Aorta (tissue), 5 donors: ENCODE measurements at places on chromosomes 16 and 17.

DNA sequence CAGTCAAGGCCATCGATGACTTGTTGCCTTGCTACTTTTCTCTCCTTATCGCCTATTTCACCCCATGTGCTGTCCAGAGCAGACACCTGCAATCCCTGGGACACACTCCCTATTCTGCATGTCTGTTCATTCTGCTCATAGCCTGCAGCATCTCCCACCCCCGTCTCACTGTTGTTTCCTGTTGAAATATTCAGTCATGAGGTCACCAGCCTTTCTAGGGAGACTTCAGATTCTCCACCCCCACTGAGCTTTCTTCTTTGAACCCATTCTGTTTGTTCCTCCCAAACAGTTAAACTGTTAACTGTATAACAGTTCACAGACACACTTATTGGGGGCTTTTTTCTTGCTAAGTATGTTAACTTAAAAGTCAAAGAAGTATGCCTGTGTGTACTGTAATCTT, 94.4 kb downstream of the AATF start:
- no peak for DNase-seq

DNA sequence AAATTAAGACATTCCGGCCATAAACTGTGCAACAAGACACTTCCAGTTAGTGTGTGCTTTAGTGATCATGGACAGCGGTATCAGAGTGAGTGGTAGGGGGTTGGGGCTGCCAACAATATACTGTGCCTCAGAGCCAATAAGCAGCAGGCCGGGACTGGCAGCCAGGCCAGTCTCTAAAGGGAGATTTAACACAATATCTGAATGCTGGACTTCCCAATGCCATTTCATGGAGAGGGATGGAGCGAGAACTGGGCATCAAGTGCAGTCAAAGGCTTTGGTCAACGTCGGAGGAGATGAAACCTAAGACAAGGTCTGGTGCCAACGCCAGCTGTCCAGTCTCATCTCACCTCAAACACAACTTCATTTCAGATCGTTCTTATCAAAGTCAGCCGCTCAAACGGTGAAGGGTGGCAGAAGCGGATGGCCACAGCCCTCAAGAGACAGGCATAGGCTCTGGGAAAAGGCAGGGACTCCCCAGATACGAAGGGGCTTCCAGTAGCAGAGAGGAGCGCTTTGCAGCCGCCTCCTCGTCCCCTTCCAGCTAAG, 935 bp downstream of the USP32 start:
- peak; percentile 54 for DNase-seq

- no peak for DNase-seq
Observed at GRCh38 chr17:36034127-36034526, 16.4 kb upstream of the CCL23 start.

- peak; percentile 72 for DNase-seq
Observed at GRCh38 chr16:2154533-2155090, 970 bp upstream of the TRAF7 start.

DNA sequence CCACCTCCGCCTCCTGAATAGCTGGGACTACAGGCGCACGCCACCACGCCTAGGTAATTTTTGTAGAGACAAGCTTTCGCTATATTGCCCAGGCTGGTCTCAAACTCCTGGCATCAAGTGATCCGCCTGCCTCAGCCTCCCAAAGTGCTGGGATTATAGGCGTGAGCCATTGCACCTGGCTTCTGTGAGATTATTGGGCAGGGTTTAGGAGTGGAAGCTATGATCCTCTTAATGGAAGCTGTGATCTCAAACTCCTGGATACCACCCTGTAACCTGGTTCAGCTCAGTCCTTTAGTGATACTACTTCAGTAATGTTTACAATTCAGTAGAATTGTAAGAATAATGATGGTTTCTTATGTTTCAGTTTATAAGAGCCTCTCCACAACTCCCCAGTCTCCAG, 14.1 kb downstream of the NFE2L1 start:
- no peak for DNase-seq

- no peak for DNase-seq
Observed at GRCh38 chr17:12853921-12854320, 64.6 kb downstream of the ARHGAP44 start.

GRCh38 chr17:62064791-62065563, at the start of gene MED13:
Gene MED13, minus strand, starts transcription at chr17:62065278. Its CDS starts 73 bp downstream, at chr17:62065205.
- peak; percentile 74 for DNase-seq

- DNase-seq: no peak
Observed at GRCh38 chr16:85749771-85750145, 1.1 kb downstream of the C16orf74 start.

DNA sequence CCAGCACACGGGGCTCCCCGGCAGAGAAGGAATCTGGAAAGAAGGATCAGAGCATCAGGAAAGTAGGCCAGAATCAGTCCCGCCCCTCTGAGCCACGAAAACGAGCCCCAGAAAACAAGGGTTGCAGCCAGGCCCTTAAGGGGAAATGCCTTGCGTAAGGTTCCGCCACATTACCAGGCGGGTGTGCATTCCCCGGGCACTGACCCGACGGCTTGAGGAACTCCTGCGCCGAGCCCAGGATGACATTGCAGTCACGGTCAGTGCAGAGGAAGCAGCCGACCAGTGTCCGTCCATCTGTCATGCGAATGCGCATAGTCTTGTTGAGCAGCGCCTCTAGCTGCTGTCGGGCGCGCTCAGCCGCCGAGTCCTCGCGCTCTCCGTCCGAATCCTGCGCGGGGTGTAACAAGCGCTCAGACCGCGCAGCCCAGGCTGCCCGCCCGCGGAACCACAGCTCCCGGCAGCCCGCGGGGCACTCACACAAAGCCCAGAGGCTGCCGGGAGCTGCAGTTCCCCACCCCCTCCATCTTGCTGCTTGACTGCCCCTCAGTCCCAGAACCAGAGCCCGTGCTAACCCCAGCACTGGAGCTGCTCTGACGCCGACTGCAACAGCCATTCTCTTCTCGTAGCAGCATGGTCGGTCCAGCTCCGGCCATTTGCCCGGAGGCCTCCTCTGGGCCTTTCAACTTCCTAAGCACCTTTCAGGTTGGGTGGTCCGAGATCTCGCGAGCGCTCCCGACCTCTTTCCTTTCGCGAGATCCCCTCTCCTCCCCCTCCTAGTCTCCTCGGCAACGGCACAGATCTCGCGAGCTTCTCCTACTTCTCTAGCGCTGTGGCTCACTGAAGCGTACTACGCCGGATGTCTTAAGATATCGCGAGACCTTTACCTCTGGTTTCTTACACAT, at the start of gene NAA38:
NAA38 (minus strand) TSS at position 749 of the 902 bp plus-strand sequence; CDS start at position 653, 96 bp downstream.
- DNase-seq: peak; percentile 99

- DNase-seq: no peak
Observed at GRCh38 chr16:8733849-8734540, 59.6 kb downstream of the ABAT start.

- DNase-seq: no peak
Observed at GRCh38 chr16:27025581-27025980, 41.1 kb upstream of the C16orf82 start.

- DNase-seq: peak; percentile 69
Observed at GRCh38 chr17:8887301-8887700, 19.8 kb upstream of the PIK3R6 start.

DNA sequence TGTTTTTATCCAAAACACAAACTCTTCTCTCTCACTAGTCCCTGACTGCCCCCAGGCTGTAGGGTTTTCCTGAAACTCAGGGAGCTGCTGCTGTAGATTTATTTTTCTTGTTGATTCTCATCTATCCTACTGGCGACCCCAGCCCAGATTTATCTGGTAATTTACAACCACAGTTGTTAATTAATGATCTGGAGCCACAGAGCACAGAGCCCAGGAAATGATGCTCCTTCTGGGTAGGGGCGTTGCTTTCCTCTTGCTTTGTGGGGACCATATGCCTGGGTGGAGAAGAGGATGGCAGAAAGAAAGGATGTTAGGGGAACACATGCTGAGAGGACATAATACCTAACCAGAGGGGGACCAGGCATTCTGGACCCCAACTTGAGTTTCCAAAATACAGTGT, 7.4 kb upstream of the ETV4 start:
- no peak for DNase-seq

DNA sequence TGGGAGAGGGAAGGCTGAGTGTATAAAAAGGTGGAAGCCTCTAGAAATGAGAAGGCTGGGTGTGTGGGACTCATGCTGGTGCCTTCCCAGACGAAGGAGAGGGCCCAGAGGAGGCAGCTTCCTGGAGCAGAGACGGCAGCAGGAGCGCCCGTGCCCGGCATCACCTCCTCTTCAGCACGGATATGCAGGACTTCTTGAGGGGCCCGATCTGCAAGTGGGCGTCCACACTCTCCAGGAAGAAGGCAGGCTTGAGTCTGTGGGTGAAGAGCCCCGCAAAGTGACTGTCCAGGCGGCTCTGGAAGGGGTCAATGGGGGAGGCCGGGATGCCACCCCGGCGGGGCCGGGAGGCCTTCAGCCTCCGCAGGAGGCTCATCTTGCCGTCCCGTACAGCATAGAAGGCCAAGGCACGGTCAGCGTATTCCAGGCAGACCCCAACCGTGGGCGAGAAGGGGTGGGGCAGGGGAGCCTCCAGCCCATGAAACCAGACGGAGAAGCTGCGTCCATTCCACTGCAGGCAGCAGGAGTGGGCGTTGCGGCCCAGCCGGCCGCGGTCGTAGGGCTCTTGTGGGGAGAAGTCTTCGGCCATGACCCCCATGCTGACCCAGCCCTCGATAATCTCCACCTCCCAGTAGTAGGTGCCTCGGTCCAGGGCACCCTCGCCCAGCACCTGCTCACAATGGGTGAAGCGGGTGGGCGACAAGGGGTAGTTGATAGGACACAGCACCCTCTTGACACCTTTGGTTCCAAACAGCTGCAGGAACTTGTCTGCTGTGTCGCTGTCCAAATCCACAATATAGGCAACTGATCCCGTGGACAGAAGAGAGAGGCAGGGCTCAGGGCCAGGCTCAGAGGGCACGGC, 3.8 kb downstream of the TRIM47 start:
- DNase-seq: peak; percentile 44

GRCh38 chr16:49590166-49590871, 216.7 kb downstream of the C16orf78 start:
- no peak for DNase-seq

DNA sequence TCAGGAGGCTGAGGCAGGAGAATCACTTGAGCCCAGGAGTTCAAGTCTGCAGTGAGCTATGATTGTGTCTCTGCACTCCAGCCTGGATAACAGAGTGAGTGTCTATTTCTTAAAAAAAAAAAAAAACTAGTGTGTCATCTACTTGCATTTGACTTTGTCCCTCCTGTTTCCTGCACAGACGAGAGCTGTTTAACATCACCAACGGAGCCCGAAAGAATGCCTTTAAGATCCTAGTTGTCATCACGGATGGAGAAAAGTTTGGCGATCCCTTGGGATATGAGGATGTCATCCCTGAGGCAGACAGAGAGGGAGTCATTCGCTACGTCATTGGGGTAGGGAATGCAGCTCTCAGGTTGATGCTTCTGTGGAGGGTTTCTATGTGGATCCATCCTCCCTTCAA, 13.4 kb downstream of the ITGAM start:
- DNase-seq: no peak

DNA sequence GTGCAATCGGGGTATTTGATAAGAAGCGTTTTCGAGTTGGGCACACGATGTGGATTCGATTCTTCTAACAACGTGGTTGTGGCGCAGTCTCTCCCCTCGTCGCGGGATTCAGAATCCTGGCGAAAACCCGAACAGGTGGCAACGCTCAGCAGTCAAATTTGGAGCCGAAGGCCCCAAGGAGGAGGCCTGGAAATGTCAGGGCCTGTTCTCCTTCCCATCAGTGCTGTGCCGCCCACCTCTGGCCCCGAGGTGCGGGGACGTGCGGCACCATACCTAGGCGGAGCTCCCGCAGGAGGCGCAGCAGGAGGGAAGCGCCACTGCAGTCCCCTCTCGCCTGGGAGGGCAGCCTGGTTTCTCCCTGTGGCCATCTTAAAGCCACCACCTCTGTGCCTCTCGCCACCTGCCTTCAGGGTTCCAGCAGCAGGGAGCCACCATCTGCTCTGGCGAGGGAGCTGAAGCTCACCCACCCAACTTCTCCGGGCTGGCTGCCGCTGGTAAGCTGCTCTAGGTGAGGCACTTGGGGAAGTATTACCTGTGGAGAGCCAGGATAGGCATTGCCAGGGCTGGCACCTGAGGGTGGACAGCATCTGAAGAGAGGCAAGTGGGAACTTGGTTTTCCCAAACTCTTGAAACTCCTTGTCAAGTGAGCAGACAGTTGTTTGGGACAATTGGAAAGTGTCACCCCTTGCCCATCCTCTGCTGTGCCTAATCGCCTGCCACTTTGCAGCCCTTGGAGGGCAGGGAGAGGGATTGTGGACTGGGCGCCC, 2.6 kb upstream of the AATF start:
- DNase-seq: no peak

DNA sequence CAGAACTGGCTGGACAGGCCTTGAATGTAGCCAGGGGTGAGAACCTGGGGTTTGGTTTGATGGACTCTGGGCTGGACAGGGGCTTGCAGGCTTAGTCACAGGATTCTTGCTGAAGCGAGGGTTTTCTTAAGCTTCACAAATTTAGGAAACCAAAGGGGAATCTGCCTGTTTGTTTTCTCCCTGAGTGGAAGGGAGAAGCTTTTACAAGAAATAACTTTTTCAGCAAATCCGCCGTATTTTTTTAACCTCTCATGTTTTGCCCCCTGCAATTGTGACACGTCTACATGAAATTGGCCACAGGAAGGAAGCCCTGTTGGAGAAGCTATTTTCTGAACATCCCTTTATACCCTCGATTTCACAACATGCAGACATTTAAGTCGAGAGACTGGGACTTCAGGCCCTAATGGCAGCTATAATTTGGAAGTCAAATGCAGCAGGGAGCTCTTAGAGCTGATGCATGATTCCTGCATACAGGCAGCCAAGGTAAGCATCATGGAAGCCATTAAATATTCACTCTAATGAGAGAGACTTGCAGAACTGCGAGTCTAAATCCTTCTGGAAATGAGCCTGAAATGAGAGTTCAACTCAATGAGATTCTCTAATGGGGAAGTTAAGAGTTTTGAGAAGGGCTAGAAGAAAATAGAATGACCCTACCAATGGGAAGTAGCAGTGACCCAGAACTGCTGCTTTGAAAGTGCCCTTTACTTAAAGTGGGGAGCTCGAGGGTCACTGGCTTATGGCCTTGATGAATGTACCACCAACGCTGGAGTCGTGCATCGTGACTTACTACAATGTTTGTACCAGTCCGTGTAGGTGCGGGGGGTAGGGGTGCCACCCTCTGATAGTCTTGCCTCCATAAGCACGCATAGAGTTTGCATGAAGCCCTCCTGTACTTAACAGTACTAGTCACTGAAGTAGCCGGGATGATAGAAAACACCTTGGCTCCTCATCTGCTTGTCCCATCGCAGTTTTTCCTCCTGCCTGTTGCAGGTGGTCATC, 45.1 kb upstream of the IRF8 start:
- DNase-seq: no peak

GRCh38 chr17:82865274-82865673, 25.5 kb upstream of the ZNF750 start:
- no peak for DNase-seq

GRCh38 chr16:54066451-54067105, 220.0 kb downstream of the IRX3 start:
- no peak for DNase-seq
